Nephron progenitor cell (in vitro differentiated cells): ENCODE measurements at places on chromosomes 3 and 15.

DNA sequence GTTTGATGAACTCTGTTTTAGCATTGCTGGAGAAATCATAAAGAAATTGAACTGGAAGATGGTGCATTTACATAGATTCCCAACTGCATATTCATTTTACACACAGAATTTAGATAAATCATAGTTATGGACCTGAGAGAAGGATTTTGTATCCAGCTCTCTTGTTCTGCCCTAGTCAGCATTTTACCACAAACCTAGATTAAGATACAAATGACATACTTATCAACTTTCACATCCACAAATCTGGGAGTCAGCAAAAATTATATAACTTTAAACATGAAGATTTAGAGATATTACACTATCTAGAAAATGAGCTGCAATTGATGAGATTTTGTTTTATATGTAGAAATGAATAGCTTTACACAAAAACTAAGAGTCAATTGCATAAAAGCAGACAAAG, 632.8 kb downstream of the IGSF11 start:
- DNase-seq, result no peak

DNA sequence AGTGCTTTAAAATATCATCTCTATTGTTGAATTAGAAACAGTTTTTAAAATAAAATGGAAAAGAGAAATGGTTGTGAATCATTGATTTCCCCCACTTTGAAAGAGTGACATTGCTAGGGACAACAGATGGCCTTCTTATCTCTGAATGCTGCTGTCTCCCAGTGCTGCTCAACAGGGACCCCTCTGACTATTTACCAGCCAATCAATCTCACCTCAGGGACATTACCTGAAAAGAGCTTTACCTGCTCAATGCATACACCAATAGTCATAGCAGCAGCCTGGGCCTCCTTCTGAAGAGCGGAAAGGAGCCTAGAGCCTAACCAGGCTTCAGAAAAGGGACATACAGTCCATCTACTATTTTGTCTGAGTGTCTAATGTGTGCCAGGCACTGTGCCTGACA, 162.8 kb downstream of the CGGBP1 start:
- DNase-seq, result no peak

- DNase-seq, result no peak
Observed at GRCh38 chr3:194606163-194606562, 27.1 kb downstream of the TMEM44 start.

GRCh38 chr3:39286771-39287170, 6.9 kb upstream of the CX3CR1 start:
- DNase-seq, result no peak

DNA sequence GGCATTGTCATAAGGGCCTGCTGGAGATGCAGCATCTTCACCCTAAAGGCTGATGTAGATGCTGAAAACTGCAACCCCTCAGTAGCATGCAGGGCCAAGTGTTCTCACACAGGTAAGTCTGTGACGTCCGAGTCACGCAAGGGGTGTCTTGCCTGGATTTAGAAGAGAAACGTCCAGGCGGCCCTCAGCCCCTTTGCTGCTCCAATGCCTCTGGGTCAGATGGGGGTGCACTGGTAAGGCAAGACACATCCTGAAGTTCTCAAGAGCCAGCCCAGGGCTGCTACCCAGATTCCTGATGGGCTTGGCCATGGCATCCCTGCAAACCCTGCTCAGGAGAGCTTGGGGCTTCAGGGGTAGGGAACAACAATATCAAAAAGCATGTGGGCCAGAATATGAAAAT, 25.4 kb downstream of the ONECUT1 start:
- DNase-seq, result no peak

GRCh38 chr15:90297021-90297420, 31.5 kb downstream of the NGRN start:
- no peak for DNase-seq

GRCh38 chr15:83088876-83089275, 18.6 kb upstream of the TM6SF1 start:
- no peak for DNase-seq
